Activated T-cell treated with anti-CD3 and anti-CD28 coated beads, Interleukin-2, amount 50 U/mL, for 4 hours (primary cell): ENCODE measurements at places on chromosomes 6 and 20. TPM values are rescaled to one million over a fixed set of nuclear protein-coding genes. Genes with fewer than 3 reads are reported as not detected.

The DPM1 gene
- 70.9 TPM for total RNA-seq

The SEL1L2 gene
- total RNA-seq: not detected

GRCh38 chr20:26205350-26205749 is 508.7 kb upstream of the ZNF337 start:
- DNase-seq: no peak

- DNase-seq: no peak
Observed at GRCh38 chr6:131811500-131811899, 3.7 kb downstream of the ENPP1 start.

DNA sequence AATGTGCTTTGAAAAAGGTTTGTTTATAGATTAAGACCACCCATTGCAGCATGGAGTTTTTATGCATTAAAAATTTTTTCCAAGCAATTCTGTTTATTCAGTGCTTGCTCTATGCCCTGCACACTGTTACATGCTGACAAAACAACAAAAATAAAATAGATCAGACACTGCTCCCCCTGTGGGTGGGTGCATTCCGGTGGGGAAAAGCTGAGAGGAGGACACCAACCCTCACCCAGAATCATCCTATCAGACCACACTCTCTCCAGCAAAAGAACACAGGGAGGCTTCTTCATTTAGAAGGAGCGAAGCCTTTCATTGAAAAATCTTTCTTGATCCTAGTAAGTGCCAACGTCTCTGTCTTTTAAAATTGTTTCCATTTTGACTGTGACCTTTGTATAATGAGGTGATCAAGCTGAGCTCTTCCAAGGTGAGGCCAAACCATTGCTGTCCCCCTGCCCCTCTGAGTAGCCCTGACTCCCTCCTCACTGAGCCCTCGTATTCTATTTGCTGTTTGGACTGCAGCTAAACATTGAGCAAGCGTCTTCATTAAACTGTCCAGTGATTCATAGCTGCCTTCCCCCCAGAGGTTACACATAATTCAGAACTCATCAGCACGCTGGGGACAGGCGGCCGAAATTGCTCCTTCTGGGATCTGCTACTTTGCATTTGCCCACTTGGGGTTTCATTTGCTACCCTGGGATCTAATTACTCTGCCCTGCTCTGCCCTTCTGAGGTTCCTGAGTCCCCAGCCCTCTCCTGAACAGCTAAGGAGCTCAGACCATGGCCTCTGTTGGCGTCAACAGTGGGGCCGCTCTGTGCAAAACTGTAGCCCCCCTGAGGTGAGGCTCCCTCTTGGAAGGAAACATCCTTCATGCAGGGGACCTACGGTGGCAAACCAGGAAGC is 102.4 kb downstream of the F13A1 start:
- DNase-seq: no peak

GRCh38 chr6:85353012-85353411 is 96.9 kb upstream of the NT5E start:
- no peak for DNase-seq

The GINS1 gene
- 25.4 TPM for total RNA-seq

The HLA-DRB5 gene
- total RNA-seq: 1.1 TPM

DNA sequence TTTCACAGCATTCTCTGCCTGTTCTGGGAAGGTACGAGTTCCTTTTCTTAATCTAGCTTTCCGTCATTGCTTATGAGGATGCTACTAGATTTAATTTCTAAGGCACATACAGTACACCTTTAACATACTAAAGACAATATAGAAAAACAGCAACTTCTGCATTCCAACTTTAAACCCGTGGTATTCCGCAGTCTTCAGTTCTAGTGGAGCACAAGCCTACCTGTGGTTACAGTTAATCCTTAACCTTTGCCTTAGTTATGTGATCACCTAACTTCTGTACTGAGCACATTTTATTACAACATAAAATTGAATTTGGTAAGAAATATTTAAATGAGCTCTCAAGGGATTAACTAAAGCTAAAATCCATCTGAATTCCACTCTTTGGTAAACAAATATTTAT is 289.5 kb downstream of the BTBD9 start:
- no peak for DNase-seq

GRCh38 chr20:56391037-56391436 is 978 bp downstream of the AURKA start:
- DNase-seq: no peak
